ENCODE measurements at places on chromosomes 3 and 15.

DNA sequence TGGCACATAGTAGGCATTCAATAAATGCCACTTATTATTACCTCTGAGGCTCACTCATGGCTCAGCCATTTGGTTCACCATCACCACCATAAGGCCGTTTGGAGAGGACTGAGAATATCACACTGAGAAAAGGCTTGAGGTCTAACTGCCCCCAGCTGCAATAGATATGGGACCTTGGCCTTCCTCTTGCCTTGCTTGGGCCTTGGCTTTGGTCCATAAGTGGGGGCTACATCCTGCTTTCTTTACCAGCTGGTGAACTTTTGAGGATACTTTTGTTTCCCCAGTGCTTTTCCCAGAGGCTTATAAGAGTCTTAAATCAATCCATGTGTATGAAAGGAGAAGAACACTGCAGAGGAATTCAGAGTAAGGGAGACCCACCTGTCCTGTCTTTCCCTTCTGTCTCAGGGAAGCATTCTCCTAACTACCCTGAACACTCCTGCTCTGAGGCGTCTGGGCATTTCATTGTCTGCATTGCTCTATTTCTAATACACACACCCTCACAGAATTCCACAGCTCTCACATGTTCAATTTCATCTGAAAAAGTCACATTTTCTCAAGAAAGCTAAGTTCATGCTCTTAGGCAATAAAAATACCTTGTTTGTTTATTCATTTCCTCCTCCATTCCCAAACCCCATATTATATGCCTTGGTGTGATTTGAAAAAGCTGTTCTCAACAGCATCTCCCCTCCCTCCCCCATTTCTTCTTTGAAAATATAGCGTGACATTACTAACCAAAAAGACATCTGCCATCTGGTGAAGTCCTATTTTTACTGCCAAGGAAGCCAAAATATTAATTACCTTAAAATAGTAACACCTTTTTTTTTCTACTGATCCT, 22.5 kb upstream of the KCNMB2 start:
- DNase-seq: peak; percentile 60

- no peak for DNase-seq
Observed at GRCh38 chr15:57237301-57237642, 139.0 kb upstream of the CGNL1 start.

GRCh38 chr3:59580996-59581395, 531.2 kb upstream of the CFAP20DC start:
- no peak for DNase-seq

DNA sequence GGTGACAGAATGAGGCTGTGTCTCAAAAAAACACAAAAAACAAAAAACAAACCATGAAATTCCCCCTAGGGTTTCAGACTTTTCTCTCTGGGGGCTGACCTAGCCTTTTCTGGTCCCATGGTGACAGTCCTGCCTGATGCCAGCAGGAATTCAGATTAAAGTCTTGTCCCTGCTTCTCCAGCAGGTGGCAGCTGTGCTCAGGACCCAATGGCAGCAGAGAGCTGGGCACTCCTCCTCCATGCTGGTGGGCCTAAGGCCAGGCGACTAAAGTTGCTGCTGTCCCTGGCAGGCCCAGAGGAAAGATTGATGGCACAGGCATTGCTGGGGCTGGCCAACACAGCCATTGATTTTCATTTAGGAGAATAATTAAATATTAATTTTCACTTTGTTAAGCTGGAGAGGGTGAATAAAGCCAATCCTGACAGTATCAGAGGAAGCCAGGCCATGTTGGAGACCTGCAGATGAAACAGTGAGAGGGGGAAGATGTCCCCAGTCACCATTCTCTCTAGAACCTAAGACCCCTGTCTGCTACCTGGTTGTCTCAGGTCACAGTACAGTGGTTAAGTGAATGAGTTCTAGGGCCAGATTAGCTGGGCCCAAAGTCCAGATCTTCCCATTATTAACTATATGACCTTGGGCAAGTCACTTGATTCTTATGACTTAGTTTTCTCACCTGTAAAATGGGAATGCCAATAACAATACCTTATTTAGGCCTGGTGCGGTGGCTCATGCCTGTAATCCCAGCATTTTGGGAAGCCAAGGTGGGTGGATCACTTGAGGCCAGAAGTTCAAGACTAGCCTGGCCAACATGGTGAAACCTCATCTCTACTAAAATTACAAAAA, 7.1 kb downstream of the CELF6 start:
- DNase-seq: peak; percentile 43

- DNase-seq: peak; percentile 5
Observed at GRCh38 chr15:42133886-42134502, 22.4 kb downstream of the PLA2G4F start.

- no peak for DNase-seq
Observed at GRCh38 chr15:32959077-32959476, 235.4 kb downstream of the FMN1 start.

GRCh38 chr15:80052597-80053304, 6.7 kb upstream of the ZFAND6 start:
- DNase-seq: no peak

DNA sequence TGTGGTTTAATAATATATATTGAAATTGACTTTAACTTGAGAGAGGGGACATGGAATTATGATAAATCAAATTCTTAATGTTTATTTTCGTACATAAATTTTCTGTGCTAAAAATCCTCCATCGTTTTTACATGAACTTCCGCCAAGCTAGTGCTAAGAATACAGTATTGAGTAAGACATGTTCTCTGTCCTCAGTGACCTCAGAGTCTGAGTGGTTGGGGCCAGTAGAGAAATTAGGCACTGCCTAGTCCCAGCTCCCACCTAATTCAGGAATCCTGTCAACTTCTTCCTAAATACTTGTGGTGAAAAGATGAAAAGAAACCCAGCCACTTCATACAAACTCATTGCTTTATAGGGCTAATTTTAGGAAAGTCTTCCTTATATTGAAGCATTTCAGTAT, 110.3 kb downstream of the PPP2R3A start:
- DNase-seq: no peak

DNA sequence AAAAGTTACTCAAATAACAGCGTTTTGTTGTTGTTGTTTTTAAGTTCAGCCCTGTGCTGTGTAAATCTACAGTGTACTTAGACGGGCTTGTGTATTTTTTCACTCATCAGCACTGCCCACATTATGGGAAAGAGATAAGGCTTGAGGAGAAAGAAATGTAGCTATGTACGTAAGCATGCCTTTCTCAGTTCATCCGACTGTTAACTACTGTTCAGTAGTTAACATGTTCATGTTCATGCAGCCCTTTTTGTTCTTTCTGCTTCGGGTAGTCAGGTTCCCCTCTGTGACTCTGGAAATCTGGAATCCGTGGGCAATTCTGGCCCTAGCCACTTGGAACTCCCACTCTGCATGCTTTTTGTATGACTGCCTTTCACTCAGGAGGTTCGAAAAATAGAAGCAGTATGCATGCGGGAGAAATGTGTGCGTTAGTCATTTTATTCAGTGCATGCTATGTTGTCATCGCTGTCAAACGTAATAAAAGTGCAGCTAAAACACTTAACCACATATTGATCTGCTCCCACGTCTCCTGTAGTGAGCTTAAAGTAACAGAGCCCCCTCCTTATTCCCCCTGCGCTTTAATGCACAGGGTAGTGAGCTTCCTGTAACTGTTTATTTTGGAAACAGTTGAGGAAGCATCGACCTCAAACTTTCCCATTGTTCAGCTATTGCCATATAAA, 283.1 kb upstream of the NR2F2 start:
- no peak for DNase-seq

DNA sequence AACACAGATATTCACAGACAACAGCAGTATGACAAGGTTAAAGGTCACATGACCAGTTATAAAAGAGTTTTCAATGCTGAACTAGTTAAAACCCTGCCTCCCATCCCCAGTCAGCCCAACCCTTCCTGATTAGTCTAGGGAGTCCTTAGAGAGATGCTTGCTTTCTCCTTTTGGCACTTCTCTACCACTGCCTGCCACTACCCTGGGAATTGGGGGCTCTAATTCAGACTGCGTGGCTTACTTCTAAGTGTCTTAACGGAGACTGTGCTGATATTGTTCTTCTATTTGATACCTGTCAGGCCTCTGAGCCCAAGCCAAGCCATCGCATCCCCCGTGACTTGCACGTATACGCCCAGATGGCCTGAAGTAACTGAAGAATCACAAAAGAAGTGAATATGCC, 11.7 kb upstream of the TRA2B start:
- no peak for DNase-seq

GRCh38 chr3:116767726-116768125, 58.1 kb downstream of the TUSC7 start:
- DNase-seq: no peak

DNA sequence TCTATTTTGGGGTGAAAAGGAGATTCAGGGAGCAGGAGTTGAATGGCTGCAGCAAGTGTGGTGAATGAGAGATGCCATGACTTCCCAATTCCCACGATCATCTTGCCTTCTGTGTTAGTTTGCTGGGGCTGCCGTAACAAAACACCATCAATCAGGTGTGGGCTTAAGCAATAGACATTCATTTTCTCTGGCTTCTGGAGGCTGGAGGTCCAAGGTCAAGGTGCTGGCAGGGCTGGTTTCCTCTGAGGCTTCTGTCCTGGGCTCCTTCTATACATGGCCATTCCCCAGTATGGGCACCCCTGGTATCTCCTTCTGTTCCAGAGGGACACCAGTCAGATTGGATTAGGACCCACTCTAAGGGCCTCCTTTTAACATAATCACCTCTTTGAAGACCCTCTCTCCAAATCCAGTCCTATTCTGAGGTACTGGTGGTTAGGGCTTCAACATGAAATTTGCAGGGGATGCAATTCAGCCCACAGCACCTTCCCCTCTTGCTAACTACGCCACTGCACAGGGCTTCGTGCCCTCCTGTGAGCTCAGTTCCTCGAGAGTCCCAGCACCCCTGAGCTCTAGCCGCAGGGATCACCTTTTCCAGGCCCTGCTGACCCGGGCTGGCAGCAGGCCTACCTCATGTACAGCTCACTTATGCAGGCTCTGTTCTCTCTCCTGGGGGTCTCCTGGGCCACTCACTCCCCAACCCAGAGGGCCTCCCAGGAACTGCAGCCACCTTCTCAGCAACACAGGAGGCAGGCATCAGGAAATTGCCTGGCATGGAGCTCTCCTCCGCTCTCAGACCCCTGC, 37.3 kb upstream of the SLC6A11 start:
- no peak for DNase-seq

DNA sequence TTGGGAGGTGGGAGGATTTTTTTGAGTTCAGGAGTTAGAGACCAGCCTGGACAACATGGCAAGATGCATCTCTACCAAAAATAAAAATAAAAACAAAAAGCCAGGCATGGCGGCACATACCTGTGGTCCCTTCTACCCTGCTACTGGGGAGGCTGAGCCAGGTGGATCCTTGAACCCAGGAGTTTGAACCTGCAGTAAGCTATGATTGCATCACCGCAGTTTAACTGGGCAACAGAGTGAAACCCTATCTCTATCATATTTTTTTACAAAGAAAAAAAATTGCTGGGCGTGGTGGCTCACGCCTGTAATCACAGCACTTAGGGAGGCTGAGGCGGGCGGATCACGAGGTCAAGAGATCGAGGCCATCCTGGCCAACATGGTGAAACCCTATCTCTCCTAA, 35.8 kb upstream of the RPN1 start:
- DNase-seq: no peak

DNA sequence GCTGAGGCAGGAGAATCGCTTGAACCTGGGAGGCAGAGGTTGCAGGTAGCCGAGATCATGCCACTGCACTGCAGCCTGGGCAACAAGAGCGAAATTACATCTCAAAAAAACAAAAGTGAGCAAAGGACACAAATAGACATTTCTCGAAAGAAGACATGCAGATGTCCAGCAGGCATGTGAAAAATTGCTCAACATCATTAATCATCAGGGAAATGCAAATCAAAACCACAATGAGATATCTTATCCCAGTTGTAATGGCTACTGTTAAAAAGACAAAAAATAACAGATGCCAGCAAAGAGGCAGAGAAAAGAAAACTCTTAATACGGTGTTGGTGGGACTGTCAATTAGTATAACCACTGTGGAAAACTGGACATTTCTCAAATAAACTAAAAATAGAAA, 20.9 kb downstream of the ASB7 start:
- no peak for DNase-seq
